ENCODE measurements at places on chromosomes 5 and 9.

DNA sequence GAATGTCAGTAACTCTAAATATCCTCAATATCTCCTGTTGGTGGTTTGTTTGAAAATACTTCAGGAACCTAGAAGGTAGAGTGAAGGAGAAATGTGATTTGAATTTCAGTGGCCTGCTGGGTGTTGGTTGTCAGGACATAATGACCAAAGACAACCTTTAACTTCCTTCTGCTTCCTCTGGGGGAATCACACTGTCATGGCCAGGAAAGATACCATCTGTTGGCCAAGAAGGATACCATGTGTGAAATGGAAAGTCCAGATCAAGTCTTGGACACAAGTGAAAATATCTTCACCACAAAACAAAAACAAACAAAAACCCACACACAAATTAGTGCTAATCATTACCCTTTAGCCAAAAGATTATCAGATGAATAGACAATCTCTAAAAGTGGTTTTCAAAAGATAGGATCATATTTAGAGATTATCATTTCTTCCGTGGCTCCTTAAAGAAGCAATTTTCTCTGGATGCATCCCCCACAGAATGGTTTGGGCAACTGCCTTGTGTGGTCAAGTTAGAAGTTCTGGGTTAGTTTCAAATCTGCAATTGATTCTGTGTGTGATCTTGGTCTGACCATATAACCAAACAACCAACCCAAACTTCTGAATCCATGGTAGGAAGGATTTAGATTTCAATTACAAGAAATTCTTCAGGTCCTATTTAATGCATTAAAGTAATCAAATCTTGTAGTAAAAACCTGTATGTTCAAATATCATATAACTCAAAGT, 1.6 kb downstream of the C1QTNF3 start:
- no peak for DNase-seq

DNA sequence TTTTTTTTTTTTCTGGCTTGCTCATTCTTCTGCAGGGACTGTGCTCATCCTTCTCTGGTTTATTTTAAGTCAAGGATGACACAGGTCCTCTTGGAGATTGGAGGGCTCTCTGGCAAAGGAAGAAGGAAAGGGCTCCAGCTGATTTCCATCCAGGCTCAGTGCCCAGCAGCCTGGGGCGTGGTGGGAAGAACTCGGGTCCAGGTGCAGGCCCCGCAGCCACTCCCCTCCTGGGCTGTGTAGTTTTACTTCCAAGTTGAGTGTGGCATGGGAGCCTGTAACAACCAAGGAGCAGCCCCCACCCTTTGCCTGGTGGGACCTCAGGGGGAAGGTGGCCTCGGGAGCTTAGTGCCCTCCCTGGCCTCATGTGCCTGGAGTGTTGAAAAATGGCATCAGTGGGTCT, 58.9 kb downstream of the ANKRD33B start:
- no peak for DNase-seq

- no peak for DNase-seq
Measured at GRCh38 chr5:135541807-135542502, 6.2 kb upstream of the NEUROG1 start.

- DNase-seq: no peak
Measured at GRCh38 chr9:134233022-134233421, 68.7 kb upstream of the RNU6ATAC start.

DNA sequence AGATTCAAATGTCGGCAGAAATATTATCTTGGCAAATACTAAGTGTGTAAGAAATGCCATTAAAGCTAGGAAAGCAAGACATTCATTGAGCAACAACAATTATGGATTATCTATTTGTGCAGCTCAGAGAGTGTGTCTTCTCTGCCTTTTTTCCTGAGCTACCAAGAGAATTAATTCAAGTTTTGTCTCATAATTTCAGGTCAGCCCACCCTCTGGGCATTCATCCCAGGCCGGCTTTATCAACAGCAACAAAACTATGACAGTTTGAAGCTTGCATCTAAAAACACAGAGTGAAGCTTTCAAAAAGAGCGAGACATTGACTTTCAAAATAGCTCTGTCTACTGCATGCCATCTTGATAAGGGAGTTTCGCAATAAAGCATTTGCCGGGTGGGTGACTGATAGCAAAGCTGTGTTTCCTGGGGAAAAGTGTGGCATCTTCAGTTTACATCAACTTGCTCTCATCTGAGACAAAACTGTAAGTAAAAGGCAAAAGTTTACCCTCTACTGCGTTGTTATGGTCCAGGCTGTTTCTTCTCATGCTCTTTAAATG, 182.4 kb downstream of the IRX1 start:
- no peak for DNase-seq

- no peak for DNase-seq
Measured at GRCh38 chr9:89922099-89922498, 317.3 kb downstream of the GADD45G start.

DNA sequence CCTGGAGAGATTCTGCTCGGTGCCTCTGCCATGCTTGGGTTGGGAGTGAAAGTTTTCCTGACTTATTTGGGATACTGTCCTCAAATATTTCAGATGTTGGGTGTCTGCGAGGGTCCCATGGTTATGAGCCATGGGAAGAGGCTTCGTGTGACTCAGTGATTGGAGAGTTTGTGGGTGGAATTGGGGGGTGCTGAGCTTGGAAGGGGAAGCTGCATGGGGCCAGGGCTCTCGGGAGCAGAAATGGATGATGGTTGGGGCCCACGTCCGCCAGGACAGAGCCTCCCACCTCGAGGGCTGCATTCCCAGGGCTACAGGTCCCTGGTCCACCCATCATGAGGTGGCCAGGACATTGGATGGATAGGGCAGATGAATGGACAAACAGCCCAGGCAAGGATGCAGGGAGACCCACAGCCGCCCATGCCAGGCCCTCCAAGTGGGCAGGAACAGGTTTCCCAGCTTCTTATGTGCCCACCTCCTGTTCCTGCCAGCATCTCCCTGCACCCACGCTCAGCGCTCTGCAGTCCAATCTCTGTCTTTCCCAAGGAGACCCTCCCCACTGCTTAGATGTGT, 5.5 kb downstream of the OBP2B start:
- DNase-seq: no peak

GRCh38 chr9:127783111-127784008, 2.5 kb upstream of the CDK9 start:
- peak; percentile 83 for DNase-seq

DNA sequence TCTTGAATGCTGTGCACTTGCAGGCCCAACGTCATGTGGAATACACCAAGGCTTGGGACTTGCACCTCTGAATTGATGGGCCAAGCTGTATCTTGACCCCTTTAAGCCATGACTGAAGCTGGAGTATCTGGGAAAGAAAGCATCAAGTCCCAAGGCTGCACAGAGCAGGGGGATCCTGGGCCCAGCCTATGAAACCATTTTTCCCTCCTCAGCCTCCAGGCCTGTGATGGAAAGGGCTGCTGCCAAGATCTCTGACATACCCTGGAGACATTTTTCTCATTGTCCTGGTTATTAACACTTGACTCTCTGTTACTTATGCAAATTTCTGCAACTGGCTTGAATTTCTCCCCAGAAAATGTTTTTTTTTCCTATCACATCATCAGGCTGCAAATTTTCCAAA, 174.0 kb upstream of the SNX2 start:
- no peak for DNase-seq

GRCh38 chr5:41218929-41219657, 5.8 kb upstream of the C6 start:
- no peak for DNase-seq

DNA sequence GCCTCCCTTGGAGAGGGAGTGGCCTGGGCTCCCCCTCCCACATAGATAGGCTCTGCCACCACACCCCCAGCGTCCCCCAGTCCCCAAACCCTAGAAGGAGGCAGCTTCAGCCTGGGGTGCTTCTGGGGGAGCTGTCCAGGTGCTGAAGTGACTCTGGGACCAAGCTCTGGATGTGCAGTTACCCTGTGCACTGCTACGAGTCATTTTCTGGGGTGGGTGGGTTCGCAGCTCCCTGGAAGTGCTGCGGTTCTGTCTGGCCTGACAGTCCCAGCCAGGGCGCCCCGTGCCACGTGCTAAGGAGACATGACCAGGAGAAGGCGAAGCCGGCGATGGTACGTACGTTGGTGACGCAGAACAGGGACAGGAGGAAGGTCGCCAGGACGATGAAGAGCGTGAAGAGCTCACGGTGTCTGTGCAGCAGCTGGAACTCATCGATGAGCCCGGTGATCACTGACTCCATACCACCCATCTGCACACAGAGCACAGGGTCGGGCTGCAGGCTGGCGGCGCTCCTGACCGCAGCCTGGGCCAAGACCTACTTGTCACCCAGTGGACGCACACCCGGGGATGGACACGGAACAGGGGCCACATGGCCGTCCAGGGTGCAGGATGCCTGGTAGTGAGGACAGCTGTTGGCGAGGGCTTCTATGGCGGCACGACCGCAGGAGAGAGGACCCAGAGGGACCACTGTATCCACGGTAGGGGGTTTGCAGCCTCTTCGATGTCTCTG, 35.7 kb downstream of the SLC6A3 start:
- DNase-seq: peak; percentile 45

- DNase-seq: no peak
Measured at GRCh38 chr9:120668399-120668798, 45.9 kb downstream of the MEGF9 start.

DNA sequence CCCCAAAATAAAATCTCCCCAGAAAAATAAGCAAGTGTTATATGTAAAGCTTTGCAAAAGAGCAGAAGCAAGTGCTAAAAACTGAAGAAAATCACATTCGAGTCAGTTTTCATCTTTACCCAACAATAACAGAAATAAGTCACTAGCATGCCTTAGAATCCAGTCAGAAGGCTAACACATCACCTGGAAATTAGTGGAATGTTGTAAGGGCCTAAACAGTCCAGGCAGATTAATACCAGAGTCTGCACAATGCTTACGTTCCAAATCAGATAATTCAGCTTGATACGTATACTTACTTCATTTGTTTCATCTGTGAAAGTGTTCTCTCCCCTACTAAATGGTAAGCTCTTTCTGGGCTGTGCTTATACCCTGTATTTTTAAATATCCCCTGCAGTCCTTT, 42.7 kb downstream of the SUSD1 start:
- DNase-seq: no peak

DNA sequence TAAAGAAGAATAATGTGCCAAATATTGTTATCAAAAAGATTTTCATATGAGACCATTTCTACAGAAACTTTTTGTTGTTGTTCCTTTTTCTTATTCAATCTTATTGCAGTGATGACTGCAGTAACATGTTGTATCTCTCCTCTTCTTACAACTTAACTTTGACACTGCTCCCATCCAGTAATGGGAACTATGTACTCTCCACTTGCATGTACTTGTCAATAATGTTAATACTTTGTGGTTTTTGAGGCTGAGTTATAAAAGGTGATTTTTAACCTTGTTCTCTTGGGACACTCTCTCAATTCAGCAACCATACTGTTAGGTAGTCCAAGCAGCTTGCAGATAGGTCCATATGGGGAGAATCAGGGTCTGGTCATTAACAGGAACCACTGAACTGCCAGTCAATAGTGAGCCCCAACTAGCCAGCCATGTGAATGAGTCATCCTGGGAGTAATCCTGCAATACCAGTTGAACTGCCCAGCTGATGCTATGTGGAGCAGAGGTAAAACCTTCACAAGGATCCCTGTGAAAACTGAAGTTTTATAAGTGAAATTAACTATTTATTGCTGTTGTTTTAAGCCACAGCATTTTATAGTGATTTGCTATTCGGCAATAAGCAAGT, 199.6 kb upstream of the DAB2 start:
- DNase-seq: no peak

GRCh38 chr5:130331332-130331731, 427.1 kb downstream of the CHSY3 start:
- no peak for DNase-seq

GRCh38 chr5:173814053-173814452, 74.1 kb upstream of the CPEB4 start:
- no peak for DNase-seq

GRCh38 chr9:98121058-98121457, 2.0 kb upstream of the TRIM14 start:
- no peak for DNase-seq

DNA sequence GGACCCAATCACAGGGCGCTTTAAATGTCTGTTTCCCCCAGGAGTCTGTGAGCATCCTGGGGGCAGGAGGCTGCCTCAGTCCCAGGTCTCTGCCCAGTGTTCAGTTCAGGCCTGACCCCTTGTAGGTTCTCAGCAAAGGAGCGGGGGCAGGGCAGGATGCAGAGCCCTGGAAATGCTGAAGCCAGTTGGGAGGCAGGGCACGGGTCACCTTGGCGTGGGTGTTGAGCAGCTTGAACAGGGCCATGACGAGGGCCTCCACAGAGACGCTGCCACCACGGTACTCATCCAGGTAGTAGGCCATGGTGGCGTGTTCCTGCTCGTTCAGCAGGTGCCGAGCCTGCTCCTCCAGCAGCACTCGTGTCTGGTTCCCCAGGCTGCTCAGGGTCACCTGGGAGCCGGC, 36.3 kb upstream of the AKNA start:
- DNase-seq: peak; percentile 21

- DNase-seq: no peak
Measured at GRCh38 chr9:89868100-89868499, 263.3 kb downstream of the GADD45G start.

GRCh38 chr5:78495800-78496199, 135.4 kb downstream of the SCAMP1 start:
- no peak for DNase-seq

DNA sequence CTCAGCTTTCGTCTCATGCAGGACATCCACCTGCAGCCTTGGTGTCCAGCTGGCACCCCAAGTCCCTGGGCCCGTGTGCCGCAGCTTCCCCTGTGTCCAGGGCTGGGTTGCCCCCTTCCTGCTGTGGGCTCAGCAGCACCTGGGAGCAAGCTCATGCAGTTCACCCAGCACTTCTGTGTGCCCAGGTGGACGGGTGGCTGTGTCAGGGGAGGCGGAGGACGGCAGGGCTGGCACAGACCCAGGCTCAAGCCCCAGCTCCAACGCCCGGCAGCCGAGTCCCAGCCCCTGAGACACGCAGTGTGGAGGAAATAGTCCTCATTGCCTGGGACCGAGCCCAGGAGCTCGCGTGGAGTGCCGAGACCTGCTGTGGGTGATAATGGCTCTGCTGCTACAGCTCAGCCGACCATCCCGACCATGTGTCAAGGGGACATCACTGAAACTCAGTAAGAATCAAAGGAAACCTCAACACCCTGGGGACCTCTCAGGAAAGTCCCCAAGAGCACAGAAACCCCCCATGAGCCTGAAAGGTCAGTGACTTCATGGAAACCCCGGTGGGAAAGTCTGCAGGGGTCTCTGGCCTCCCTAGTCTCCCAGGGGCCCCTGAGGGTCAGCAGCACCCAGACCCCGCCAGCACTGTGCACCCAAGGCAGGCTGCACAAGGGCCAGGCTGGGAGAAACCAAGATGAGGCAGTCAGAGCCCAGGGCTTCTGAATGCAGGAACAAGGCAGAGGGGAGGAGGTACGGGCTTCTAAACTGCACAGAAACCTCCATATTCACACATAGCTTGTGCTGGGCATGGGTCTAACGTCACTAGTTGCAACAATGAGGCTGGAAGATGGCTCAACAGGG, 38.8 kb downstream of the LPCAT1 start:
- no peak for DNase-seq
